GM12865 (cell line): ENCODE measurements at places on chromosomes 5 and 9.

DNA sequence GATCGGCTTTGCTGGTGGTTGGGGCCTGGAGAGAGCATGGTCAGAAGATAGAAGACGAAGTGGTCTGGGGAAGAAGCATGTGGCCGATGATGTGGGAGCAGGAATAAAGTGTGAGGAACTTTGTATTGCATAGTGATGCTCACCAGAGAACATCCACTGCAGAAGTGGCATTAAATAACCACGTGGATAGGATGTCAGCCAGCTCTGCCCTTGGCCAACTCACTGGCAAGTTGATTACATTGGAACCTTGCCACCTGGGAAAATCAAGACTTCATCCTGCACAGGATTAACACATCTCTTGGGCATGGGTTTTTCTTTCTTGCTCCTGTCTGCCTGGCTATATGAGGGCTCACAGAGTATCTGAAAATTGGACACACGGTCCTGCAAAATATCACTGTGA is 217.4 kb downstream of the DMRT2 start:
- DNase-seq, result no peak

DNA sequence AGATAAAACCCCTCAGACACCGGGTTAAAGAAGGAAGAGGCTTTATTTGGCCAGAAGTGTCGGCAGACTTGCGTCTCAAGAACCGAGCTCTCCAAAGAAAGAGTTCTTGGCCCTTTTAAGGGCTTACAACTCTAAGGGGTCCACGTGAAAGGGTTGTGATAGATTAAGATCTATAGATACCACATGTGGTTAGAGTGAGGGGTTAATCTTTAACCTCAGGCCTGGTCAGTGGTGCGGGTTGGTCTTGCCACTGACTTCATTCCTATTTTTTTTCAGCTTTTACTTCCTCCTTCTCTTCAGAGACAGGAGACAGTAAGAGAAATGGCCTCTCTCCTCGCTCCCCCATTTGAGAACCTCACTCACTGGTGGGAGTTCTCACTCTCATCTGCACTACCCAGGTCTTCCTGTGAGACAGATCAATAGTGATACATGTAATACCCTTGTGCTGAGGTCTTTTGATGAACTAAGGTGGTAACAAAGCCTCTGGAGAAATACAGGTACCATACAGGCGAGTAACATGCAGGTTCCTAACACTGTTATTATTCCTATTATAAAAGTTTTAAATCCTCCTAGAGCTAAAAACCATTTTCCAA is 52.4 kb upstream of the COX7C start:
- no peak for DNase-seq

- no peak for DNase-seq
Observed at GRCh38 chr9:103533318-103533717, 538.2 kb downstream of the CYLC2 start.

GRCh38 chr5:178069909-178070308 is 43.4 kb upstream of the N4BP3 start:
- peak; percentile 61 for DNase-seq

- no peak for DNase-seq
Observed at GRCh38 chr9:99511723-99512122, 289.6 kb downstream of the SEC61B start.

- DNase-seq, result no peak
Observed at GRCh38 chr9:127065592-127065991, 56.8 kb downstream of the ANGPTL2 start.
